ENCODE measurements at places on chromosomes 1 and 21.
A peak's percentile ranks its signal among the peaks of the same experiment; 100 is the strongest.

DNA sequence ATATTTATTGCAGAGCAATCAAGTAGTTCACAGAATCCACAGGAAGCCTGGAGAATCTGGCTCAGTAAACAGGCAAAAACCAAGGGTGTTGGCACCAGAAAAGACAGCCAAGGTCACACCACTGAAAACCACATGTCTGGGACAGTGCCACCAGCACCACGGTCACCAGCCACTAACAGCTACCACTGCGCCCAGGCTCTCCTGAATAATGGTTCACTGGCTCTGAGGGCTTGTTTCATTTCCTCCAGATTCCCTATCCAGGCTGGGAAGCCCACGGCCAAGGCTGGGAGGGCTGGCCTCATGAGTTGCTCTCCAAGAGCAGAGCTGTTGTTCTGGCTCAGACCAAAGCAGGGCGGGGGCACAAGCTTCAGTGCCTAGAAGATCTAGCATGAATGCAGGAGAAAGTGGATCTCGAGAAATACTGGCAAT lies 54.5 kb upstream of the PTGFRN start:
- DNase-seq: no peak

- no peak for DNase-seq
These were observed 16.2 kb upstream of the GPR157 start for GRCh38 chr1:9145021-9145668.

GRCh38 chr1:30727824-30728223 lies 4.4 kb upstream of the MATN1 start:
- DNase-seq: no peak

DNA sequence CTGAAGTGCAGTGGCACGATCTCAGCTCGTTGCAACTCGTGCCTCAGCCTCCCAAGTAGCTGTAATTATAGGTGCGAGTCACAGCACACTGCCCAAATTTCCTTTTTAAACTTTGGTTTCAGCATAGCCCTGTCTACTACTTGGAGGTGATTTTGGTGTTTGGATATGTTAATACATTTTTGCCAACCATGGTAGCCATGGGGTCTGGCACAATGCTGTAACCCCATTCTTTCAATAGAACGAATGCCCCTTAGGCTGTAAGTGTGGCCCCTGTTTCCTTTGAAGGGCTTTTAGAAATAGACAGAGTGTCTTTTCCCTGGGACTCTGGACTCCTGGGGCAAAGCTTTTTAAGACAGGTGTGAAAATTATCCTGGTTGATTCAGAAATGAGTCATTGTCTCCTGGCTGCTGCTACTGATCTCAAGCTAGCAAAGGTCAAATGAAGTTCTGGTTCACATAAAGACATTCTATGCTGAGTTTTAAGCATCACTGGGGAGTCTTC lies 141.1 kb upstream of the RUNX1 start:
- no peak for DNase-seq

DNA sequence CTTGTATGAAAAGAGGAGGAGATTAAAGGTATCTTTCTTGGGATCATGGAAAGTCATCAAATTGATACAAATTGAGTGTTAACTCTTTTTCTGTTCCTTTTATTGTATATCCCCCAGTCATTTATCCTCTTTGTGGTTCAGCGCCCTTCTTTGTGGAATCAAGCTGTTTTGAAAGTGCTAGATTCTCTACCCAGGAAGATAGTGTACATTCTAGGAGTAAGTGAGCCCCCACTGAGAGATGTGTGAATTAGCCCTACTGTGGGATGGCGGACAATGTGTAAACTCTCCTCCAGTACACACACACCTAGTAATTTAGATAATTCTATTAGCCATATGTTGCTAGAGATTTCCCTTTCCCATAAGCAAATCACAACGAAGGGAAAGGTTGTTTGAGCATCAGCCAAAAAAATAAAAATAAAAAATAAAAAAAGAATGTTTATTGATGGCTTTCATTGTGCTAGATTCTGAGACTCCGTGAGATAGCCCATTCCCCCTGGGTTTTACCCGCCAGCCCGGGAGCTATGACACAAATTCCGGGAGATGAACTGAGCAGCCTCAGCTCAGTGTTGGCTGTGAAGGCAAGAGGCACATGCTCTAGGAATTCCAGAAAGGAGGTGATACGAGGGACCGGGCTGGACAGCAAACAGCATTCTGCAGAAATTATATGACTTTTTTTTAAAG lies 378.4 kb upstream of the RUNX1 start:
- DNase-seq: no peak

DNA sequence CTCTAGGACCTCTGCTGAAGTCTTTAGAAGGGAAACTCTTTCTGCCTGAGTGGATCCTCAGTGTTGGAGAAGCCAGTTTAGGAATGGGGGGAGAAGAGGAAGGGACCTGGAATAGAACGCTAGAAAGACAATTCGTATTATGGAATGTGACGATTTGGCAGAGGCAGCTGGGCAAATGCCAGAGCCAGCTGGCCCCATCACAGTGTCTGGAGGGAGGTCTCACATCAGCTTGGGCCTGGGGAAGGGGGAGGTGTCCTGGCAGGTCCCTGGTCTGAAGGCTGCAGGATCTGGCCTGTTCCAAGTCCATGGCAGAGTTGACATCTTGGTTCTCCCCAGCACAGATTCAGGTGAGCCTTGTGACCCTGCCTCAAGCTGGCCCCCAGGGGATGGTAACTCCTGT lies 11.3 kb downstream of the TMCC2 start:
- DNase-seq: no peak

GRCh38 chr1:235941876-235942624 lies 75.3 kb upstream of the LYST start:
- DNase-seq: no peak

GRCh38 chr1:9900142-9901043 lies 9.7 kb downstream of the CTNNBIP1 start:
- DNase-seq: no peak

GRCh38 chr1:219902951-219903350 lies 25.4 kb downstream of the SLC30A10 start:
- DNase-seq: no peak

DNA sequence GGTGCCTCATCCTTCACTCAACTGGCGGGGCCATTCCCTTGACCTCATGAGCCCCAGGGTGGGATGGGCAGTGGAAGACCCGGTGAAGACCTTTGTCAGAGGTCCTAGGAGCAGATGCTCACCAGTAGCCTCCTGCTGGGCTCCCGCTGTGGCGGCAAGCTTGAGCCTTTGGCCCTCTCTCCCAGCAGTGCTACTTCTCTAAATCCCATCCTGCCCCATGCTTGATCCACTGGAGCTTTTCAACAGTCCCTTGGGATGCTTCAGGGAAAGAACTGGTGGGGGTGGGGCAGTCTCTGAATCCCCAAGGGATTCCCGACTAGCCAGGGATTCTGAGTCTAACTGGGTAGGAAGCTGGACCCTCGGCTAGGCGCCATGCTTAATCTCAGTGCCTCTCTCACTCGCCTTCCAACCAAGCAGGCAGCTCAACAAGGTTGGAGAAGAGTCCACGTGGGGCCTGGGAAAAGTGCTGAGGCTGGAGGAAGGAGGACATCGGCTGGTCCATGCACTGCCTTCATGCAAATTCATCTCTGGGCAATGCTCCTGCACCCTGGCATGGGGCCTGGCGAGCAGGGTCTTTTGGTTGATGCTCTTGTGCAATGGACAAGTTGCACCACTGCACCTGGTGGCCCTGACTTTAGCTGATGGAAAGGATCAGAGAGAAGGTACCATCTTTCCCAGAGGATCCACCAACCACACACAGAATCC lies 190.3 kb downstream of the GRIK3 start:
- DNase-seq: no peak

DNA sequence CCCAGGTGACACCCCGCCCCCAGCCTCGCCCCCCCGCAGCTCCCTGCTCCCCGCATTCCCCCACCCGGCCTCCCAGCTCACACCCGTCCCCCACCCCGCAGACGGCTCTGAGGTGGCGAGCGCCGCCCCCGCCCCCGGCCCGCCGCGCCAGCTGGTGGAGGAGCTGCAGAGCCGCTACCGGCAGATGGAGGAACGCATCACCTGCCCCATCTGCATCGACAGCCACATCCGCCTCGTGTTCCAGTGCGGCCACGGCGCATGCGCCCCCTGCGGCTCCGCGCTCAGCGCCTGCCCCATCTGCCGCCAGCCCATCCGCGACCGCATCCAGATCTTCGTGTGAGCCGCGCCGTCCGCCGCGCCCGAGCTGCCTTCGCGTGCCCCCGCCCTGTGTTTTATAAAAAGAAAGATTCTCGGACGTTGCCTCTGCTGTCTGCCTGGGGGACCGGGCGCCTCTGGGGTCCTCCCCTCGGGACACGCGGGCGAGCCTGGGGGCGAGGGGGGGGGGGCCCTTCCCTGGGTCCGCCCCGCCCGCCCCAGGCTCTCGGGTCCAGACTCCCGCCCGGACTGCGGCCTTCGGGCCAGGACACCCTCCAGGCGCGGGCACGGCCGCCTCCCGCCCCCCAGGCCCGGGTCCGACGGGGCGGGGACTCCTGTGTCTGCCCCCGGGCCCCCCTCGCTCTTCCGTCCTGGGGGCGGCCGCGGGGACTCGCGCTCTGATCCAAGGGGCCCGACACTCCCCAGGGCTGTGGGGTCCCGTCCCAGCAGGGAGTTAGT lies 1.6 kb upstream of the MMP23B start:
- peak; percentile 91 for DNase-seq

- no peak for DNase-seq
These were observed 216.1 kb upstream of the TMEM51 start for GRCh38 chr1:14937288-14937949.

DNA sequence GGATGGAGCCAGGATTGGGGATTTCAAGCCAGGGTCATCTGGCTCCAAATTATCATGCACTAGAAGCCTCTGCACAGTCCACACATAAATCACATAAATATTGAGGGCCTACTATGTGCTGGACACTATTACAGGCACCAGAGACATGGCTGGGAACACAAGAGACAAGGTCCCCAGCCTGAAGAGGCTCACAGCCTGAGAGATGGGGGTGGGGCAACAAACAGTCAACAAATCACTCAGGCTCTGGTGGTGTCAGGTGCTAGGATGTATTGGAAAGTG lies 41.6 kb upstream of the LAPTM5 start:
- DNase-seq: no peak

DNA sequence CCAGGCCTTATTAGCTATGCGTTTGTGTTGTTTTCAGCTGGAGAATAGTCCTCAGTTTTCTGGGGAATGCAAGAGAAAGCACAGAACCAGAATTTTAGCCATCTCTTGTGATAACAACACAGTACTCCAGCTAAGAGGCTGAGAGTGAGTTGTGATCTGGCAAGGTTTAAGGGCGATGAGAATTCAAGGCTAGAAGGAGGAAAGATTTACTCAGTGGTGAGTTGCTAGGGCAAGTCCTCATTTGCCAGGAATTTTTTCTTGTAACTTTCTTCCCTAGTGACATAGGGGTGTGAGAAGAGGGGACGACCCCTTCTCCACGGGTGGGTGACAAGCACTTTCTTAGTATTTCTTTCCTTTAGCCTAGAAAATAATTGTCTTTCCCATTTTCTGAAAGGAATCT lies 53.2 kb downstream of the HHAT start:
- no peak for DNase-seq

- DNase-seq: no peak
These were observed 64.9 kb downstream of the MACF1 start for GRCh38 chr1:39269349-39269748.

- no peak for DNase-seq
These were observed 2.3 kb downstream of the FCRLB start for GRCh38 chr1:161723459-161724141.

DNA sequence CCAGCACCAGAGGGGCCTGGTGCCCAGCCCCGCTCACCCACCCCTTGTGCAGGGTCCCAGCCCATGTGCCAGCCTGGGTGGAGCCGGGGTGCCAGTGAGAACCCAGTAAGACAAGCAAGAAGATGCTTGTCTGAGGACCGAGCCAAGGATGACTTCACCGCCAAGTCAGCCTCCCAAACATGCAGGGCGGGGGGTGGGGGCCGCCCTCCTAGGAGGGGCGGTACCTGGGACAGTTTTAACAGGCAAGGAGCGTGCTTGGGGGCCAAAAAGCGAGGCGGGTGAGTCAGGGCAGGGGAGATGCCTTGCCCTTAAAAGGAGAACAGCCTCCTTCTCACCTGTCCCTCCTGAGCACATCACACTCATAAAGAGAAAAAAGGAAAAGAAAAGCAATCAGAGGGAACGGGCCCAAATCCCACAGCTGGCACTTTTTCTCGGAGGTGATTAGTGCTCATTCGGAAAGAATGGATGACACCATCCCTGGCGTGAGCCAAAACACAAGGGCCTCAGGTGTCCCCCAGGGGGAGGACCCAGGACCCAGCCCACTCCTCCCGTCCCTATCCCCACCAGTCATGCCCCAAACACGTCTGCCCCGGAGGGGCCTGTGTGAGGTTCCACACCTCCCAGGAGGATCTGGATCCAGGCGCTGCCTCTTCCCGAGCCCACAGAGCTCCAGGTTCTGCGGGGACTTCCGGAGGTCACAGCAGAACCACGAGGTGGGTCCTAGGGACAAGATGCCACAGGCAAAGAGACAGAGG lies 77.6 kb upstream of the IFFO2 start:
- no peak for DNase-seq

- DNase-seq: no peak
These were observed 11.0 kb downstream of the RAP1A start for GRCh38 chr1:111630567-111630966.

GRCh38 chr1:66147226-66147835 lies 354.6 kb downstream of the PDE4B start:
- DNase-seq: no peak

GRCh38 chr1:61356995-61357394 lies 274.6 kb downstream of the NFIA start:
- no peak for DNase-seq

DNA sequence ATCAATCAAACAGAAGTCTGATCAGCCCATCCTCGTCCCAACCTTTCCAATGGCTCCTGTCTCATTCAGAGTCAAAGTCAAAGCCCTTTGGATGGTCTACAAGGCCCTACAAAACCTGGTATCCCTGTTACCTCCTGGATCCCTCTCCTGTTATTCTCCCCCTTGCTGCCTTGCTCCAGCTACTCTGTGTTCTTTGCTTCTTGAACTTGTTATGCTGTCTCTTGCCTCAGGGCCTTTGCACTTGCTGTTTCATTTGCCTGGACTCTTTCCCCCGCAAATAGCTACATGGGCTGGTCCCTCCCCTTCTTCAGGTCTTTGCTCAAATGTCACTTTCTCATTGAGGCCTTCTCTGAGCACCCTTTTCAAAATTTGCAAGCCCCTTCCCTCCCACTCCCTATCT lies 1.4 kb upstream of the CSF3R start:
- no peak for DNase-seq

DNA sequence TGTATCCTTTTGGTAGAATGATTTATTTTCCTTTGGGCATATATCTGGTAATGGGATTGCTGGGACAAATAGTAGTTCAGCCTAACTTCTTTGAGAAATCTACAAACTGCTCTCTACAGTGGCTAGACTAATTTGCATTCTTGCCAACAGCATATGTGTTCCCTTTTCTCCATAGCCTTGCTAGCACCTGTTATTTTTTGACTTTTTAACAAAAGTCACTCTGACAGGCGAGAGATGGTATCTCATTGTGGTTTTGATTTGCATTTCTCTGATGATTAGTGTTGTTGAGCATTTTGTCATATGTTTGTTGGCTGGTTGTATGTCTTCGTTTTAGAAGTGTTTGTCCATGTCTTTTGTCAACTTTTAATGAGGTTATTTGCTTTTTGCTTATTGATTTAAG lies 99.8 kb downstream of the UCK2 start:
- no peak for DNase-seq
